CD8-positive, alpha-beta T cell (primary cell): ENCODE measurements at places on chromosomes 16 and 17. TPM values are rescaled to one million over a fixed set of nuclear protein-coding genes. Genes with fewer than 3 reads are reported as not detected.
A peak's percentile ranks its signal among the peaks of the same experiment; 100 is the strongest.

Gene AATK
- total RNA-seq: 0.72 TPM

Gene DHX58
- 32.8 TPM for total RNA-seq

Gene ST6GALNAC2
- 1.7 TPM for total RNA-seq

DNA sequence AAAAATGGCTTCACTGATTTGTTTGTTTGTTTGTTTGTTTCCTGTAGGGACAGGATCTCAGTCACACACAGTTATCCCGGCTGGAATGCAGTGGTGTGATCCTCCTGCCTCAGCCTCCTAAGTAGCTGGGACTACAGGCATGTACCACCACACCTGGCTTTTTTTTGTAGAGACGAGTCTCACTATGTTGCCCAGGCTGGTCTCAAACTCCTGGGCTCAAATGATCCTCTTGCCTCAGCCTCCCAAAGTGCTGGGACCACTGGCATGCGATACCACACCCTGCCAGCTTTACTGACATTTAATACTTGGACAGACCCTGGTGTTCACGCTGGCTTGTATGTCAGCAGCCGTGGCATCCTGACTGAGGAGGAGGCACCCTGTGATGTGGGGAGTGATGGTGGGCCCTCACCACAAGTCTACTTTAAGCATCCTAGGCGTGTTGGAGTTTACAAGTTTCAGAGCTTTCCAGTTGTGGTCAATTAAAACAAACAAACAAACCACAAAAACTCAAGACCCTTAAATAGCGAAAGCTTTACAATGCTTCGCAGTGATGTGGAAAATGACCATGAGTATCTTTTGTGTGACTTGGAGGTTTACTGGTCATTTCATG, 5.1 kb downstream of the ABCA3 start:
- DNase-seq: no peak

- DNase-seq: no peak
Measured at GRCh38 chr16:13863075-13863765, 56.7 kb upstream of the ERCC4 start.

DNA sequence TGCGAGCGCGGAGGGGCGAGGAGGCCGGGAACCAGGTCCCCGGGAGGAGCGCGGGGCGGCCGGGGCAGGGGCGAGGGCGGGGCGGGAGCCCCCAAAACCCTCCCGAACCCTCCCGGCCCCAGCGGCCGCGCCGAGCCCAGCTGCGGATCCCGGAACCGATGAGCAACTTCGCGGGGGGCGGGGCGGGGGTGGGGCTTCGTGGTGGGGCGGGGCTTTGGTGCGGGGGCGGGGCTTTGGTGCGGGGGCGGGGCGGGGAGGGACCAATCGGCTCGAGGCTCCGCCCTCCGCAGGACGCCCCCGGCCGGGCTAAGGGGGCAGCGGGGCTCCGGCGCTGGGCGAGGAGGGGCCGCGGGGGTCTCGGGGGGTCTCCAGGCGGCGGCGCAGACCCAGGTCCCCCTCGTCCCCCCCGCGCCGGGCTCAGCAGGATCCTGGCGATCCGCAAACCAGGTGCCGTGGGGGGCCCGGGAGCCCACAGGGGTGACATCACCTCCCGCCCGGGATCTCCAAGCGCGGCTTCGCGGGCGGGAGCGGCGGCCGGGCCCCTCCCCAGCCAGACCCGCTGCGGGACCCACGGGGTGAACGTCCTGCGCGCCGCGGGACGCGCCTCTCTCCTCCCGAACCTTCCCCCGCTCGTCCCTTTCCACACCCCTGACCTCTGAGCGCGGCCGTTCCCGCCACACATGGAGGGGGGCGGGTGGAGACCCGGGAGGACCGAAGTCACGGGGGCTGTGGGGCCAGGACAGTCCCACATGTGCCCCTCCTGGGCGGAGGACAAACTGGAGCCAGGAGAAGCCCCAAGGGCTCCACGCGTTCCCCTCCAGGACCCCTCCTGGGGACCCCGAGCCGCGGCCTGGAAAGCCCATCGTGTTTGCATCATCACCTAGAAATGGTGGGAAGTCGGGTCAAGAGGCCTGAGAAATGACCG, at the start of gene ABR:
TSS of gene ABR (minus strand) at position 164 of the 925 bp plus-strand sequence. CDS start 254 bp downstream, outside the sequence.
- peak; percentile 59 for DNase-seq

DNA sequence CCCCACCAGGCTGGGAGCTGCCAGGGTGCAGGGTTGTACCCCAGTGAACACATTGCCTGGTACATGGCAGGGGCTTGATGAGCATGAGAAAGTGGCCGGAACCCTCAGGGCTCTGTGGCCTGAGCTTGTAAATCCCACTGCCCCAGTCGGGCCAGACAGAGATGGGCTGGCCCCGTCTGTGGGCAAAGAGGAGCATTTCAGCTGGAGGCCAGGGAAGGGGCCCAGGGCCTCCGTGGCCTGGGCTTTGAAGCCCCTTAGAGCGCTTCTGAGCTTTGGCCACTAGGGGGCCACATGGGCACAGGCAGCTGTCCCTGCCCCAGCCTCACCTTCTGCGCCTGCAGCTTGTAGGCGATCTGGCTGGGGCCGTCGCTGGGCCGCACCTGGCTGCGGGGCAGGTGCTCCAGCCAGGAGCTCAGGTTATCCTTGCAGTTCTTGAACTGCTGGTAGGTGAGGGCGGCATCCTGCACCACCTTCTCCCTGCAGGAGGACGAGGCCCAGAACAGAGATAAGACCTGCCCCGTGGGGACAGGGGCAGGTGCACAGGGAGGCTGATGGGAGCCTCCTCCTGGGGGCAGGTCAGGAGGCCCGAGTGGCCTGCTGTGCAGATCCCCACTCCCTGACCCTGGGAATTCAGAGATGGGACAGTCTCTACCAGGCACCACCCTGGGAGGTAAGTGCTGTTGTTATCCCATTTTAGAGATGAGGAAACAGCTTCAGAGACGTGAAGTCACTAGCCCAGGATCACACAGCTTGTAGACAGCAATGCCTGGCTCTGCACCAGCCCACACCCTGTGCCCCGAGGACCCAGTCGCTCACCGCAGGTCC, 12.8 kb downstream of the EVPL start:
- DNase-seq: peak; percentile 52

DNA sequence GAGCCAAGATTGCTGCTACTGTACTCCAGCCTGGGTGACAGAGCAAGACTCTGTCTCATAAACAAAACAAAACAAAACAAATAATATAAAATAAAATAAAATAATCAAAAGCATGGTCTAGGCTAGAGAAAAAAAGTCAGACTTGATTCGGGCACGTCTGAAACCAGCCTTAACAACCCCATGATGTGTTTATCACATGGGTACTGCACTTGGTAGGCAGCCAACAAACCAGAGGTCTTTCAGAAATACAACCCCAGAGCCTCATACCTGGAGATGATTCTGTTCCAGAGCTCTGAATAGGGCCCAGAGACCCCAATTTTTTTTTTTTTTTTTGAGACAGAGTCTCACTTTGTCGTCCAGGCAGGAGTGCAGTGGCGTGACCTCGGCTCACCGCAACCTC, 9.6 kb upstream of the HAPSTR1 start:
- peak; percentile 58 for DNase-seq

DNA sequence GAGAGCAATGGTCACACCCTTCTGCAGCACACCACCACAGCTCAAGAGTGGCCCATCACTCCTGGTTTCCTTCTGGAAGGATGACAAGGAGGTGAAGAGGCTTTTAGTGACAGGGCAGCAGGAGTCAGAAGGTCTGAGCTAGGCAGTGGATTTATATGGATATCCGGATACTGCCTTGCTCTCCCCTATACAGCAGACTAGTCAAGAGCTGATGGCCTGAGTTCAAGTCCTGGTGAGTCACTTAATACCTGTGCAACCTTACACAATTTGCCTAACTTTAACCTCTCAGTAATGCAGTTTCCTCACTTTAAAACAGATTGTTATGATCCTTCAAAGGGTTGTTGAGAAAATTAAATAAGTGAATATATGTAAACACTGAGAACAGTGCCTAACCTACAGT, 22.9 kb downstream of the MYO18A start:
- DNase-seq: no peak

GRCh38 chr17:79646721-79647455, 36.0 kb upstream of the RBFOX3 start:
- DNase-seq: peak; percentile 34
